DND-41 (cell line): ENCODE measurements at places on chromosomes 2 and 18.

DNA sequence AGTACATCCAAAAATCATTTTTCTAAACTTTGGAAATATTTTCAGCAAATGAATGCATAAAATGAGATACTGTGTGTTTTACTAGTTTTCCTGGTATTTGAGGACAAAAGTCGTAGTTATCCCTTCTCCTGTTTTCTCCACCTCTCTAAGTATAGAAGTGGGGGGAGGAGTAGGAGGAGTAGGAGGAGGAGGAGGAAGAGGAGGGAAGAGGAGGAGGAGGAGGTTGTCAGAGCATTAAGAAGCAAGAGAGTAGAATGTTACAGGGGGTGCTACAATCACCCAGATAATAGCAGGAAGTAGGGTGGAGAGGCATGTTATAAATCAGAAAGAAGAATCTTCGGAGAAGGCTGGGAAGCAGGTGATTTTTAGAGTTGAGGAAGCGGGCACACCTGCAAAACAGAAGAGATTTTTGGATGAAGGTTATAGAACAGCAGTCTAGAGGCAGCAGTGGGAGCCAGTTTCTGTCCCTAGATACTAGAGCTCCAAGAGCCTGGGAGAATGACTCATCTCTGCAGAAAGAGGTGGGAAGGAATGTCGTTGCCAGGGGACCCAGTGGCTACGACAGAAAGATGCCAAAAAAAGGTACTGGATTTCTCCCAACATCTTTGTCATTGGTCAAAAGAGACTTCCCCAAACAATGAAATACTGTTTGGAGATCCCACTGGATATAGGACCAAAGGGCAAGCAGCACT lies 44.2 kb upstream of the AQP4 start:
- no peaks in the 10 kb centered on the region for H3K36me3 ChIP-seq
- H3K27me3 ChIP-seq = no peaks in the 10 kb centered on the region
- no peaks in the 10 kb centered on the region for H3K4me1 ChIP-seq
- no peak overlapping the region for H3K4me3 ChIP-seq
- no peak for DNase-seq

DNA sequence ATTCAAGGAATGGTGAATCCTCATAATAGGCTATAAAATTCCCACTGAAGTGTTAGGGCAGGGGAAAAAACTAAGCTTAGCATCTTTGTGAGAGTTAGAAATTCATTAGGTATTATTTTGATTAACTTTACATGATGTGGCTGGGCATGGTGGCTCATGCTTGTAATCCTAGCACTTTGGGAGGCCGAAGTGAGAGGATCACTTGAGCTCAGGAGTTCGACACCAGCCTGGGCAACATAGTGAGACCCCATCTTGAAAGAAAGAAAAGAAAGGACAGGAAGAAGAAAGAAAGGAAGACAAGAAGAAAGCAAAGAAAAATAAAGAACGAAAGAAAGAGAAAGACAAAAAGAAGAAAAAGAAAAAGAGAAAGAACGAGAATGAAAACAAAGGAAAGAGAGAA lies 40.0 kb downstream of the SNRPD1 start:
- peaks cover 42% of the 10 kb centered on the region for H3K36me3 ChIP-seq
- no peak overlapping the region for H3K27ac ChIP-seq
- no peak for DNase-seq
- H3K4me1 ChIP-seq = no peaks in the 10 kb centered on the region
- H3K4me3 ChIP-seq = no peak overlapping the region
- no peaks in the 10 kb centered on the region for H3K27me3 ChIP-seq

GRCh38 chr2:170361090-170361936 lies 183.4 kb downstream of the MYO3B start:
- H3K27ac ChIP-seq = no peak overlapping the region
- DNase-seq = peak; percentile 55
- H3K4me3 ChIP-seq = no peak overlapping the region
- no peaks in the 10 kb centered on the region for H3K4me1 ChIP-seq
- H3K27me3 ChIP-seq = peaks cover 46% of the 10 kb centered on the region
- no peaks in the 10 kb centered on the region for H3K36me3 ChIP-seq

- no peak for DNase-seq
- no peaks in the 10 kb centered on the region for H3K36me3 ChIP-seq
These were observed 199.4 kb downstream of the FSHR start for GRCh38 chr2:48954935-48955334.

- no peaks in the 10 kb centered on the region for H3K36me3 ChIP-seq
- DNase-seq = no peak
- no peaks in the 10 kb centered on the region for H3K27me3 ChIP-seq
- H3K4me3 ChIP-seq = no peak overlapping the region
- no peak overlapping the region for H3K27ac ChIP-seq
These were observed 7.8 kb upstream of the ANXA4 start for GRCh38 chr2:69734035-69734611.

GRCh38 chr18:78821396-78821795 lies 158.2 kb upstream of the SALL3 start:
- no peaks in the 10 kb centered on the region for H3K4me1 ChIP-seq
- no peak overlapping the region for H3K27ac ChIP-seq
- H3K27me3 ChIP-seq = peaks cover 13% of the 10 kb centered on the region
- no peak for DNase-seq
- H3K4me3 ChIP-seq = no peak overlapping the region

DNA sequence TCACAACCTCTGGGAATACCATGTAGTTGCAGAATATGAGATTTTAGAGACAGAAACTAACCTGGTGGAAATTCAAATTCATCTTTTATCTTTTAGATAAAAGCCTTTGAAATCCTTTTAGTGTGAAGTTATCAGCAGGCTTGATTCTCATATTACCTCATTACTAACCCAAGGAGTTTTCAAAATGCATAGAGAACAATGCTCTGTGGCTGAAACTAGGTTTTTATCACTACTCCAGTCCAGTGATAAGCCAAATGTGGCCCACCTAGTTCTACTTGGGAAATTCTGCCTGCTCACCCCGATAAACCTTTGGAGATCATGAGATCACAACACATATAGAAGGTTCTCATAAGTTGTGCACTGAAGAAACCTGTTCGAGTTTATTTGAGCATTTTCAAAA lies 121.7 kb downstream of the MMADHC start:
- peaks cover 2% of the 10 kb centered on the region for H3K27me3 ChIP-seq
- no peaks in the 10 kb centered on the region for H3K36me3 ChIP-seq
- no peaks in the 10 kb centered on the region for H3K4me1 ChIP-seq

GRCh38 chr2:127095784-127096183 lies 11.2 kb downstream of the BIN1 start:
- H3K27me3 ChIP-seq = no peaks in the 10 kb centered on the region
- no peak overlapping the region for H3K4me3 ChIP-seq
- no peak for DNase-seq
- H3K36me3 ChIP-seq = no peaks in the 10 kb centered on the region
- H3K4me1 ChIP-seq = no peaks in the 10 kb centered on the region

DNA sequence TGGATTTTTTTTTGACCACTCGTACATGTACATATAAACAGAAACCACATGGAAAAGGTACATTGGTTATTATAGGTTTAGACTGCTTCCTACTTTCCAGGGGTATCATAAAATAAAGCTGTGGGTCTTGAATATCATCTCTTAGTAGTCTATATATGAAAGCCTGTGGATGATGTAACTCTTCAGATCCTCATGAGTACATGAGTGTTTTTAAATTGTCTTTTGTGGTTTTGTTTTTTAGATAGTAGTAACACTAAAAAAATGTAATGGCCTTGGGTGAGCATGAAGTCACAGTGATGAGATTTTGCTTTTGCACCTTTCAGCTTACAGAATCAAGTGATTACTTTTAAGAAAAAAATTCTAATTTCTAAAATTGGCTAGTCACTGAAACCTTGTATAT lies 80.2 kb downstream of the RAB3GAP1 start:
- H3K36me3 ChIP-seq = peaks cover 78% of the 10 kb centered on the region
- H3K4me1 ChIP-seq = no peaks in the 10 kb centered on the region
- H3K4me3 ChIP-seq = no peak overlapping the region
- no peaks in the 10 kb centered on the region for H3K27me3 ChIP-seq
- DNase-seq = no peak

DNA sequence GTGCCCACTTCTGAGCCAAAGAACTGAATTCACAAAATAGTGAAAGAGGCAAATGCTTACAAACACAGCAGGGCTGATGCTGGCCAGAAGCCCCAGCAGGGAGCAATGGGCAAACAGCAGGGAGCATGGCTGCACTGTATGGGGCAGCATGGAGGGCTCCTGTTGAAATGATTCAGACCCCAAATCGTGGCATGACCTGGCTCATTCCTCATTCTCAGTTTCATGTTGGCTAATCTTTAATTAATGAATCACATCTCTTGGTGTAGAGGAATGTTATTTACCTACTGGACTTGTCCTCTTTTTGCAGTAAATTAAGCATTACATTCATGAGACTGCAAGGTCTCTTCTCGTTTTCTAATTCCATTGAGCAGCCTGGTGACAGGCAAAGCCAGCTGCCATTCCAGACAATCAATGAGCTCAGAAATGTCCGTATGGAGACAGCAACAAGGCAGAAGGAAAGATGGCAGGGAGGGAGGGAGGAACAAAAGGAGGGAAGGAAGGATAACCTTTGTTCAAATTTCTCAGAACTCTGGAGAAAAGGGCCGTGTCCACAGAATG lies 84.9 kb upstream of the ST8SIA3 start:
- DNase-seq = no peak
- no peak overlapping the region for H3K4me3 ChIP-seq
- H3K4me1 ChIP-seq = no peaks in the 10 kb centered on the region
- peaks cover 3% of the 10 kb centered on the region for H3K27me3 ChIP-seq

DNA sequence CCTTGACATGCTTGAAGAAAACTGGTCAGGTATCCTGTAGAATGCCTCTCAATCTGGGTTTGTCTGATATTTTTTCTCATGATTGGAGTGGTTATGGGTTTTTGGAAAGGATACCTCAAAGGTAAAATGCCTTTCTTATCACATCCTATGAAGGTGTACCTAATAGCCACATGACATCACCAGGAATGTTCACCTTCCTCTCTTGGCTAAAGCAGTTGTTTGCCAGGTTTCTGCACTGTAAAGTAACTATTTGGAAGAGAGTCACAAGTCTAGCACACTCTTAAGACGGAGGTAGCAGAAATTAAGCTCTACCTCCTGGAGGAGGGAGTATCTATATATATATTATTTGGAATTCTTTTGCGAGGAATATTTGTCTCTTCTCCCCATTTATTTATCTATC lies 17.9 kb upstream of the MIB1 start:
- H3K27ac ChIP-seq = no peak overlapping the region
- no peaks in the 10 kb centered on the region for H3K36me3 ChIP-seq
- H3K27me3 ChIP-seq = no peaks in the 10 kb centered on the region
- no peaks in the 10 kb centered on the region for H3K4me1 ChIP-seq

GRCh38 chr2:121080013-121080772 lies 204.8 kb downstream of the TFCP2L1 start:
- H3K27ac ChIP-seq = no peak overlapping the region
- H3K27me3 ChIP-seq = no peaks in the 10 kb centered on the region
- no peaks in the 10 kb centered on the region for H3K36me3 ChIP-seq

GRCh38 chr2:240300261-240300821 lies 135.1 kb upstream of the GPC1 start:
- no peak overlapping the region for H3K4me3 ChIP-seq
- H3K4me1 ChIP-seq = no peaks in the 10 kb centered on the region
- no peak overlapping the region for H3K27ac ChIP-seq
- no peaks in the 10 kb centered on the region for H3K36me3 ChIP-seq

DNA sequence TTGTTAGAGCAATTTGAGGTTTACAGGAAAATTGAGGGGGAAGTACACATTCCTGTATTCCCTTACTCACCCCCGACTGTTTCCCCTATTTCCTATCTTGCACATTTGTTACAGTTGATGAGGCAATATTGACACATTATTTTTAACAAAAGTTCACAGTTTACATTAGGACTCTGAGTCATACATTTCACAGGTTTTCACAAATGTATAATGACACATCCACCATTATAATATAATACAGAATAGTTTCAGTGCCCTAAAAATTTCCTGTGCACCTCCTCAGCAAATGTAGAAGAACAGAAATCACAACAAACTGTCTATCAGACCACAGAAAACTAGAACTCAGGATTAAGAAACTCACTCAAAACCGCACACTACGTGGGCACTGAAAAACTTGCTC lies 160.6 kb upstream of the RMP24 start:
- peaks cover 2% of the 10 kb centered on the region for H3K27me3 ChIP-seq
- DNase-seq = no peak
- H3K36me3 ChIP-seq = no peaks in the 10 kb centered on the region
- H3K4me3 ChIP-seq = no peak overlapping the region

DNA sequence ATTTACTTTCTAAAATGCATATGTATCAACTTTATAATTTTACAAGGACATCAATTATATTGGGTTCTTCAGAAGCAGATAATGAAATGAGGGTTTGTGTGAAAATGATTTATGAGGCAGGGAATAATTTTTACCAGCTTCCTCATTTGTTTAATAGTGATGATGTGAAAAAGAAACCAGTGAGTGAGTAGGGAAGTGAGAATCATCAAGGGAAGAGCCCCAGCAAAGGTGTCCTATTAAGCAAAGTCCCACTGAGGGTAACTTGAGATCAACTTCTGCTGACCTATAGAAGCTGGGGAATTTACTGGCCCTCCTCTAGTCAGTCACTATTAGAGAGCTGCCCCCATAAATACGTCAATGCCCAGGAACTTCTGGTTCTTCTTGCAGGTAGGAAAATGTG lies 266.8 kb upstream of the LYPD1 start:
- H3K27me3 ChIP-seq = no peaks in the 10 kb centered on the region
- DNase-seq = no peak
- H3K4me3 ChIP-seq = no peak overlapping the region
- H3K27ac ChIP-seq = no peak overlapping the region

GRCh38 chr18:59383851-59384250 lies 24.8 kb upstream of the LMAN1 start:
- no peak overlapping the region for H3K4me3 ChIP-seq
- DNase-seq = no peak
- no peak overlapping the region for H3K27ac ChIP-seq
- no peaks in the 10 kb centered on the region for H3K36me3 ChIP-seq
- H3K27me3 ChIP-seq = no peaks in the 10 kb centered on the region
- no peaks in the 10 kb centered on the region for H3K4me1 ChIP-seq

DNA sequence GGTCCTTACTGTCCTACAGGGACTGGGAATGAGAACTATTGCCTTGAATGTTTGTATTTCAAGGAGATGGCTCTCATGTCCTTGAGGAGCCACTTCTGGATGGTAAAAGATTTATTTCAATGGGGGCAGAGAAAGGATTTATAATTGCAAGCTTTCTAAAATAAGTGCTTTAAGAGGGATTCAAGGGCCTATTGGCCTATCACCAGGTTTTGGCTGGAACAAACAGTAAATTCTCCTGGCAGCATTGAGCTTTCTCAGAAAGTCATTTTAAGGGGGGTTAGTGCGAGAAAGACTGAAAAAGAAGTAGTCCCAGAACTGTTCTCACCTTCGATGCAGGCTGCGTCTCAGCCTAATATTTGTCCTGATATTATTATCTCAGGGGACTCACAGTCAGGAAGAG lies 29.8 kb downstream of the DPP10 start:
- DNase-seq = no peak
- no peaks in the 10 kb centered on the region for H3K36me3 ChIP-seq
- H3K27me3 ChIP-seq = no peaks in the 10 kb centered on the region
- H3K27ac ChIP-seq = no peak overlapping the region

DNA sequence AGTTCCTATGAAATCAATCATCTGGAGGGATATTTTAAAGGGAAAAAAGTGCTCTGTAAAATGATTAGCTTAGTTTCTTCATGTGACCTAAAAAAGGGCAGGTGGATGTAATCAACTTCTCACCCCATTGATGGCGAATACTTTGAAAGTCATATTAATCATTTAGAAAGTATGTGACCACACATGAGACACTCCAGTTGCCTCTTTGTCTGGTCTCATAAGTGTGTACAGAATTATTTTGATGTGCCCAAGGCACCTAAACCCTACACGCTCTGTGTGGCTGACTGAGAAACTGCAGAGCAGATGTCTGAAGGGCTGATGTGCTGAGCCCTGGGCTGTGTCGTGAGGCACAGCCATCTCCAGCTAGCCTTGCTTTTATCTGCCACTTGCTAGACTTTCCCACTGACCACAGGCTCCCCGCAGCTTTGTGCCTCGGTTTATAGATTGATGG lies 26.9 kb downstream of the SGPP2 start:
- H3K27me3 ChIP-seq = peaks cover 8% of the 10 kb centered on the region
- H3K36me3 ChIP-seq = no peaks in the 10 kb centered on the region
- no peak for DNase-seq
- H3K27ac ChIP-seq = no peak overlapping the region
